ENCODE measurements at places on chromosomes 3 and 15.

DNA sequence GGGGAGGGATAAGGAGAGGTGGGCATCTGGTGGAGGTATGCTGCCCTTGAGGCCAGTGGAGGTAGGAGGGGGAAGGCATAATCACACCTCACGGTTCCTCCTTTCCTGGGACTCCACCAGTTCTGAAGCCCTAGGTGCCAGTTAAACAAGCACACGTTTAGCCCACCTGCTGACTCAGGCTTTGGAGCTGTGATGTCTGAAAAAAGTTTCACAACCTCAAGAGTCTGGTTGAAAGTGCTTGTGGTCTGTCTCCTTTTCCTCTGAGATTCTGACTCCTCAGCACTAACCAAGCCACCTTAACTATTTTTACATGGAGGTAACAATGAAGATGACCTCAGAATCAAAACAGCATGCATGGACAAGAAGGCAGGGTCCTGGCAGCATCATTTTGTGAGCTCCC is 23.0 kb downstream of the HPS3 start:
- H3K4me3 ChIP-seq, result no peak overlapping the region
- peaks cover 24% of the 10 kb centered on the region for H3K36me3 ChIP-seq
- DNase-seq, result no peak
- H3K27me3 ChIP-seq, result no peaks in the 10 kb centered on the region
- peaks cover 23% of the 10 kb centered on the region for H3K4me1 ChIP-seq

- no peaks in the 10 kb centered on the region for H3K27me3 ChIP-seq
- H3K27ac ChIP-seq, result peak overlapping the region; percentile 58
- H3K4me1 ChIP-seq, result peaks cover 15% of the 10 kb centered on the region
- no peak overlapping the region for H3K4me3 ChIP-seq
Measured at GRCh38 chr3:171393032-171393744, 67.0 kb downstream of the TNIK start.

GRCh38 chr15:83123529-83123928 is 16.1 kb downstream of the TM6SF1 start:
- no peak overlapping the region for H3K27ac ChIP-seq
- no peak for DNase-seq
- H3K36me3 ChIP-seq, result no peaks in the 10 kb centered on the region
- H3K4me3 ChIP-seq, result no peak overlapping the region

DNA sequence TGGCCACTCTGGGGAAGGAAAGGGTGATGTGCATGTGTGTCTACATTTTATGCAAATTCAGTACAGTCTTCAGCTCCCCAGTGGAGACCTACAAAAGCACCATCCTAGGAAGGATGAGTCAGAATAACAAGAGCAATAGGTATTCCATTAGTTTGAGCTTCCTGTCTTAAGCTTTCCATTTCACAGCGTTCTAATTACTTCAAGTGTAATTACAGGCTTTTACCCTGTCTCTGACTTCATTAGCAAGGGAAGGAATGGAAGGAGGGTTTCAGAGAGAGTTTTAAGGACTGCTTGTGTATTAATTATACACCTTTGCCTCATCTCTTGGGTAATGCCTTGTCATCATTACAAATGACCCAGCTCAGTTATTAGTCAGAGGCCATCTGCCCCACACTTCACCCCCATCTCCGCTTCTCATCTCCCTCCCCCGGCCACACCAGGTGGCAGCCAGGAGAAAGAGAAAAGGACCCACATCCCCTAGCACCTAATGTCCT is 202.8 kb upstream of the MRPL3 start:
- no peaks in the 10 kb centered on the region for H3K4me1 ChIP-seq
- H3K36me3 ChIP-seq, result no peaks in the 10 kb centered on the region
- no peak for DNase-seq
- H3K27ac ChIP-seq, result no peak overlapping the region
- peaks cover 3% of the 10 kb centered on the region for H3K27me3 ChIP-seq

- H3K27ac ChIP-seq, result no peak overlapping the region
- H3K4me3 ChIP-seq, result no peak overlapping the region
- no peaks in the 10 kb centered on the region for H3K4me1 ChIP-seq
Measured at GRCh38 chr3:120705884-120706582, 24.0 kb upstream of the HGD start.

Measured in mesothelial cell of epicardium (in vitro differentiated cells).